ENCODE measurements at places on chromosomes 6 and 20. TPM values are rescaled to one million over a fixed set of nuclear protein-coding genes. Genes with fewer than 3 reads are reported as not detected.

OR2H1 gene
- total RNA-seq: not detected

GRCh38 chr6:53440336-53440945 lies 91.7 kb upstream of the ELOVL5 start:
- no peak for DNase-seq

GRCh38 chr6:85498596-85499258 lies 48.8 kb downstream of the NT5E start:
- DNase-seq: peak; percentile 36

GRCh38 chr20:41670631-41671030 lies 52.5 kb upstream of the CHD6 start:
- DNase-seq: no peak

- no peak for DNase-seq
These were observed 63.5 kb upstream of the FAM8A1 start for GRCh38 chr6:17536586-17536985.

SMPDL3A gene
- 27.9 TPM for total RNA-seq

DNA sequence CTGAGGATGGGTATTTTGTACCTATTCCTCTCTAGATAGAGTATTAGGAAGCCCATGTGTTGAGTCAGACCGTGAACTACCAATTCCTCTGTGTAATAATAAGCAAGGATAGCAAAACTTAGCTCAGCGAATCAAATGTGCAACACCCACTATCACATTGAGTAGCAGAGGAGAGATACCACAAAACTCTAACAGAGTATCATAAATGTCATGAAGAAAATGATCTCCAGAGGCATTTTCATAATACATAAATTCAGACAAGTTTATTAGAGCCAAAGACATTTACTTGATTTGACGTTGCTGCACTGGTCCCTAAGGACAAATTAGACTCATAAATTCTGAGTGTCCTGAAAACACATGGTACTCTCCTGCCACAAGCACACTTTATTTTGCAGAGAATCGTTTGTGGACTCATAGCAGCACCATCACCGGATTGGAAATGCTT lies 245.2 kb downstream of the HAO1 start:
- no peak for DNase-seq

DNA sequence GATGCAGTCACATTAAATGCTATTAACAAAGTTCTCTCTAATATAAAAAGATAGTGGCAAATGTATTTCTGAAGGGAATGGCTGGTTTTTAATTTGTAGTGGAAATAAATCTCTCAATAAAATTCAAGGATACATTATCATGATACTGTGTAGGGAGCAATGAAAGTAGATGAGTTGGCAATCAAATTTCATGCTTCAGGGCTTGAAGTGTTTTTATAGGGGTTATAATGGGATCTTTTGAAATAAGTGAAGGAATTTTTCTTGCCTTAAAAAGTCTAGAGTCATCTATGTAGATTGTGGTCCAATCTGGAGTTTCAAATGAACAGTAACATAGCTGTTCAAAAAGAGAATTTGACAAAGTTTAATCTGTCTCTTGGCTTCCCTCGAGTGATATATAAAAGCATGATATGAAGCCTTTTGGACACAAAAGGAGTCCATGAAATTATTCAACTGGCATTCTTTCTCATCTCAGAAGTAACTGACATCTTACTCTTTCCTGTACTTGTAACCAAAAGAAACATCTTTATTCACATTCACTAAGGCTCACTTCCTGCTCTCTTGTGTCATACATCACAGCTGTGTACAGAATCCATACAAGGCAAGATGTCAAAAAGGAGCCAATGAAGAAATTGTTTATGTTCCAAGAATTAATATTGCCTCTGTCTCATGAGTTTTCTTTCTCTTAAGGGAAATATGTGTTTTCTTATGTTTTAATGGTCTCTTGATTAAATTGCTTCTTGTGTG lies 591.0 kb upstream of the GJE1 start:
- no peak for DNase-seq

DNA sequence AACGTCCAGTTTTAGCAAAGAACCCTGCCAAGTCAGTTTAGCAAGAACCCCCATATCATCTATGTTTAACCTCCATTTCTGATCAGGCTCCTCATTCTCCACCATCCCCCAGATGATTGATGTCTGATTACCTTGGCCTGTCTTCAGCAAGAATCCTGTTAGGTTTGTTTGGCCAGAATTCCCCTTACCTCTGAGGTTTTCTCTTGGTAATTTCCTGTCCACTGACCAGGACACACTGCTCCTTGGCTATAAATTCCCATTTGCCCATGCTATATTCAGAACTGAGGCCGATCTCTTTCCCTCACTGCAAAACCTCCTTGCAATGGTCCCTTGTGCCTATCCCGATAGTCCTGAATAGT lies 27.0 kb downstream of the ZNF311 start:
- DNase-seq: no peak

DNA sequence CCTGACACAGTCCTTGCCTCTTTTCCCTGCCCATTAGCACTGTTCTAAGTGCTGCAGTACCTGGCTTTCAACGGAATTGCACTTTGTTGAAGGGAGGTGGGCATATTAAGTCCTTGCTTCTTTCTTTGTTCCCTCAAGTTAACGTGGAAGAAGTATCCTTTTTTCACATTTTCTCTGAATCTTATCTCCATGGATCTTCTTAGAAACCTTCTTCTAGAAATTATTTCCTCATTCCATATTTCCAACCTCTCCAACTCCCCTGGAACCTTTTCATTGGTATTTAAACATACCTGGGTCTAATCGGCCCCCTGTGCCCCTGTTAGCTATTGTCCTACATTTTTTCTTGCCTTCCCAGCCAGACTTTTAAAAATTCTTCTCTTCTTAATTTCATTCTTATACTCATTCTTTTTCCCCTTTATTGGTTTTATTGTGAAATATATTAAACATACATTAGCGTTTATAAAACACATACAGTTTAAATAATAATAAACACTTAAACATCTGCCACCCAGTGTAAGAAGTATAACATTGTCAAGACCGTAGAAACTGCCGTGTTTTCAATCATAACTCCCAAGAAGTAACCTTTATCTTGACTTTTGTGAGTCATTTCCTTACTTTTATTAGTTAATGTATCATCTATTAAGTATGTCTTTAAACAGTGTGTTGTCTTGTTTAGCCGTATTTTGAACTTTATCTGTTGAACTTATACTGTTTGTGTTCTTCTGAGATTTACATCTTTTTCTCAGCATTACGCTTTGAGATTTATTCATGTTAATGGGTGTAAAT lies 118.2 kb downstream of the CDKAL1 start:
- DNase-seq: no peak

CST3 gene
- 2,306 TPM for total RNA-seq

- DNase-seq: no peak
These were observed 197.1 kb upstream of the PLN start for GRCh38 chr6:118350881-118351430.

DNA sequence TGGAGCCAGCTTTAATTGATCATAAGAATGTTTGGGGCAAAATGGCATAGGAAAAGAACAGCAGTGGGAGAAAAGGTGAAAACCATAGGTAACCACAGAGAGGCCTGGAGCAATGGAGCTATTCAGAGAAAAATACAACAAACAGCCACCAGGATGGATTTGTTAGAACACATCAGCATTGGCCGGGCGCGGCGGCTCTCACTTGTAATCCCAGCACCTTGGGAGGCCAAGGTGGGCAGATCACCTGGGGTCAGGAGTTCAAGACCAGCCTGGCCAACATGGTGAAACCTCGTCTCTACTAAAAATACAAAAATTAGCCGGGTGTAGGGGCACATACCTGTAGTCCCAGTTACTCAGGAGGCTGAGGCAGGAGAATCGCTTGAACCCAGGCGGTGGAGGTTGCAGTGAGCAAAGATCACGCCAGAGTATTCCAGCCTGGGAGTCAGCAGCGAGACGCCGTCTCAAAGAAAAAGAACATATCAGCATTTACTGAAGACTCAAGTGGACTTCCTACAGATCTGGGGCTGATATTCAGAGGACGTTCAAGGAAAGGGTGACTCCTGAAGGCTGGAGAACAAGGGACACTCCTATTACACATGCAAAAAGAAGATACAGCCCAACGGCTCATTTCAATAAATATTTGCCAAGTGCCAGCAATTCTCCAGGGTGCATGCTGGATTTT lies 20.2 kb downstream of the SNHG17 start:
- DNase-seq: no peak

FAM50B gene
- total RNA-seq: 24.8 TPM

GRCh38 chr6:136752554-136752953 lies 39.7 kb downstream of the MAP3K5 start:
- DNase-seq: no peak

BLCAP gene
- 90.3 TPM for total RNA-seq

CTCFL gene
- total RNA-seq: 0.17 TPM

GRCh38 chr6:109344226-109344625 lies 38.0 kb downstream of the CD164 start:
- no peak for DNase-seq

- no peak for DNase-seq
These were observed 30.6 kb downstream of the SPINT4 start for GRCh38 chr20:45752746-45753145.

GRCh38 chr6:150732765-150733539 lies 132.6 kb upstream of the MTHFD1L start:
- DNase-seq: no peak

DNA sequence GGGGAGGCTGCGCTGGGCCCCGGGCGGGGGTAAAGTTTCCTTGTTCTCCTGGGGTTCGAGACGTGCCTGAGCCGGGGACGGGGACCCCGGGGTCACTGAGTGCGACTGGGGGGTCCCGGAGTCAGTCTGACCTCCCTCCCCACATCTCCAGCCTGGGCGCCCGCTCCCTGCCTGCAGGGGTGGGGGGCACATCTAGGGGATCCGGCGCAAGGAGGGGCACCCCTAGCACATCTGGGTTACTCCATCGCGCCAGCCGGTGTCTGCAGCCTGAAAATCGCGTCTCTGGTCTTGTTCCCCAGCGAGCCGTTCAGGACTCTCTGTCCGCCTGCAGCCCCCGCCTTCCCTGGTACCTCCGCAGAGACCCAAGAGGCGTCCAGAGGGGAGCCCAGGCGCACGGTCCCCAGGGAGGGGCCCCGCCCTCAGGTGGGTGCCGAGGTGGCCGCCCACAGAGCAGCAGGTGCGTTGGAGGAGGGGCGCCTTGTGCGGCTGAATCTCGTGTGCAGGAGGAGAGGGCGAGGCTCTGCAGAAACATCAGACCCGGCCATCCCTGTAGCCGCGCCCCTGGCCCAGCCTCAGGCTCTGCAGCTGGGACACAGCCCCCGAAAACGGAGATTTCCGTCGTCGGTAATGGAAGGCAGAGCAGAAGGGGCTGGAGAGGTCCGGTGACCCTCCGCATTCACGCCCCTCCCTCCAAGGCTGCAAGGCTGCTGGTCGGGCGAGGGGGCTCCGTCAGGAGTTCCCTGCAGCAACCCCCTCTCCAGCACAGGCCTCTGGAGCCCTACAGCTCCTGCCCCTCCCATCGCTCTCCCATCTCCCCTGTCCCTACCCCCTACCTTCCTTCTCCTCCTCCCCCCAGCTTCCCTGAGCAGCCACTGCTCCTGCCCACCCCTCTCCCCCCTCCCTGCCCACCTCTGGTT lies 628 bp upstream of the CHRNA4 start:
- DNase-seq: no peak

DNA sequence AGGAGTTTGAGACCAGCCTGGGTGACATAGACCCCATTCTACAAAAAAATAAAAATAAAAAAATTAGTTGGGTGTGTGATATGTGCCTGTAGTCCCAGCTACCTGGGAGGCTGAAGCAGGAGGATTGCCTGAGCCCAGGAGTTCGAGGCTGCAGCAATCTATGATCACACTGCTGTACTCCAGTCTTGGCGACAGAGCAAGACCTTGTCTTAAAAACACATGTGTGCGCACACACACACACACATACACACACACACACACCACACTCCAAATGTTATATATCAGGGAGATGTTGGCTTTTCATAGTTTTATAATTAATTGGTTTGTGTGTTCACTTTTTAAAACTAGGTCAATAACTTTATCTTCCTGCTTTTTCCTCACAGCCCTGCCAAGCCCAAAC lies 110.5 kb downstream of the RTN4IP1 start:
- no peak for DNase-seq

- DNase-seq: no peak
These were observed 78.0 kb downstream of the RWDD2A start for GRCh38 chr6:83270971-83271719.

PTK7 gene
- 30.0 TPM for total RNA-seq

DNA sequence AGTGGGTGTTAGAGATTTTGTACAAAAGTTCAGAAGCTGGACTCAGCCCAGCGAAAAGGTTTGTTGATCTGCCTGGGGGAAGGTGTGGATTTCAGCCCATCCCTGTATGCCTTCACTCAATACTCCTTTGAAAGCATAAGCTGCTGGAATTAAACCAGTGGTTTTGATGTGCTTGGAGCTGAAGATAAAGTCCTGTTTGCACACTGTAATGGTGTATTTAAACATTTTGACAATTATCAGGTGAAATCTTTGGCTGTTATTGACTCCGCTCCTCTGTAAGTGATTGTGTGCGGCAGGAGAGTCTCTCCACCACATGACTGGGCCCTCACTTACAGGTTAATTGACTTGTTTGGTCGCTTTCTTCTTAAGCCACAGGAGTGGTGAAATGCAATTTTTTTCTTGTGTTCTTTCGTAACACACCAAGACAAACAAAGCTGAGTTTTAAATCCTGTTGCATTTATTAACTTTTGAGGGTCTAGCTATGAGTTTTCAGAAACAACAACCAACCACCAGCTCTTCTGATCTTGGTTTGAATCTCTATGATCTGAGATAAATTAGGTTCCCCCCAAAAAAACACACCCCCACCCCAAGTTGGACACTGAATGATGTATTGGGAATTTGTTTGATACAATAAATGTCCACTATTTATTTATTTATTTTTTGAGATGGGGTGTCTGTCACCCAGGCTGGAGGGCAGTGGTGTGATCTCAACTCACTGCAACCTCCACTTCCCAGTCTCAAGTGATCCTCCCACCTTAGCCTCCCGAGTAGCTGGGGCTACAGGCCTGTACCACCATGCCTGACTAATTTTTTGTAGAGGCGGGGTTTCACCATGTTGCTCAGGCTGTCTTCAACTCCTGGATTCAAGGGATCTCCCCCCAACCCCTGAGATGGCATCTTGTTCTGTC lies 46.3 kb upstream of the NCOA3 start:
- no peak for DNase-seq
